ENCODE measurements at places on chromosomes 7 and 10.

DNA sequence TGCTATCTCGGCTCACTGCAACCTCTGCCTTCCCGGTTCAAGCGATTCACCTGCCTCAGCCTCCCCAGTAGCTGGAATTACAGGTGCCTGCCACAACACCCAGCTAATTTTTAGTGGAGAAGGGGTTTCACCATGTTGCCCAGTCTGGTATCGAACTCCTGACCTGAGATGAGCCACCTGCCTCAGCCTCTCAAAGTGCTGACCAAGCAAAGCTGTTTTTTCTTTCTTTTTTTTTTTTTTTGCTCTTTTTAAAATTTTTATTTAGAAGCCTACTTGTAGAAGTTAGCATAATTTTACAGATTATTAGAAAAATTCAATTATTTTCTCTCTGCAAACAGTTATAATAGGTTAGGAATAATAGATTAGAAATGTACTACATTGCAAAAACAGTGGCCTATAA is 1.2 kb upstream of the FGFBP3 start:
- no peak for DNase-seq

DNA sequence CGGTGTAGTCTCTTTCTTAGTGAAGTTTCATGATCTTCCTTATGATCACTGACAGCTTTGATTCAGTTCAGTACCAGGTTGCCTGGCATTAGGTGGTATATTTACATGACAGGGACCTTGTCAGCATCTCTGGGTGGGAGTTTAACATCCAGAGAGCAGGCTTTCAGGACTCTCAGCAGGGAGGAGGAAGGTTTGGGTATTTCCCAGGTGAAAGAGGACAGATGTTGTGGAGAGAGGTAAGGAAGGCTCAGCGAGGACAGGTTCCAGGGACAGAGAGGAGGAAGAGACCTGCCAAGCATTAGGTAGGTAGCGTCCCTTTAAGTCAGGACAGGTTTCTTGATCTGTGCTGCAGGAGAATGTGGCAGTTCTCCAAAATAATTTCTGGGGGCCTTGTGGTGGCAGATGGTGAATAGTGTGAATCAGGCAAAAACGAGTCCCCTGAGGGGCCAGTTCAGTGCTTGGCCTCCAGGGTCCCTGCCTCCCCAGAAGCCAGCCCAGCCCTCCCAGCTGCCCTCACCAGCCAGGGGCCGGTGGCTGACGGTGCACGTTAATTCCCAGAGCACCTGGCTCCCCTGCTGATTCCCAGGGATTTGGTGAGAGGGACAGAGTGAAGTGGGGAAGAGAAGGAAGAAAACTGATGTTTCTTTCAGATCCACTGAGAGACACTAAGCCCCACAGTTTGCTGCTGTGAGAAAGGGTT is 82.0 kb downstream of the VWC2 start:
- DNase-seq, result no peak

DNA sequence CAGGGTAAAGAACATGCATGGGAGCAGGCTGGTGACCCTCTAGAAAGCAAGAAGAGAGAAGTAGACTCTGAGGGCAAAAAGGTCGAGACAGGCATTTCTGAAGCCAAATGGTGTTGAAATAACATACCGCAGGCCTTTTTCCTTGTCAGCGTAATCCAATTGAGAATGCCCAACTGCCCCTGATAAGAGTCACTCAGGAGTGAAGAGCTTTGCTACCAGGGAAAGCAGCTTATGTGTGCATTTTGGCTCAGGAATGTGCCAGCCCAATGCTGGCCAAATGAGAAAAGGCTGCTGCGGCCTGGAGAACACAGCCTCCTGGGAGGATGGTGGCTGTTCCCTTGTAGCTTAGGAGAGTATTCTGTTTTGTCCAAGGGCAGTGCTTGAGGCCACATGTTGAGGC is 61.4 kb upstream of the NFKB2 start:
- peak; percentile 93 for DNase-seq

DNA sequence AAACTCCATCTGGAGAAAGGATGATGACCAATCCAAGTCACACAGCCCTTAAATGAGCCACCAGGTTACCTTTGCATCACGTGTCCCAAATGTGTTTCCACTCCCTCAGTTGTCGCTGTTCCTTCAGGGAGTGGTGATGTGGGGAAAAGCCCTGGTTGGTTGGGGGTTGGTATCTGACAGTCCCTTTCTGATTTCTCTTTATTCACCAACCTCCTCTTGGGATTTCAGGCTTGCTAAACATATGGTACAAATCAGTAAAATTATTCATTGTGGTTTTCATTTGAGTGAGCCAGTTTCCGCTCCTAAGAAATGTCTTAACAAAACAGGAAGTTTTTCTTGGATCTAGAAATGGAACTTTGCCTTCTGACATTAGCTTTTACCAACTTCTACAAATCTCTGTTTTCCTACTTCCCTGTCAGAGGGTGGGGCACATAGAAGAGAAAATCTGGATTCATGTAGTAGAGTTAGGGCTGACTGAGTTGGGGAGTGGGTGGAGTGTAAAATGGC is 40.0 kb upstream of the KMT2E start:
- DNase-seq, result peak; percentile 68

- DNase-seq, result peak; percentile 91
Observed at GRCh38 chr10:110872145-110872983, 636 bp downstream of the PDCD4 start.

GRCh38 chr7:45367026-45367425 is 207.1 kb upstream of the ADCY1 start:
- no peak for DNase-seq

DNA sequence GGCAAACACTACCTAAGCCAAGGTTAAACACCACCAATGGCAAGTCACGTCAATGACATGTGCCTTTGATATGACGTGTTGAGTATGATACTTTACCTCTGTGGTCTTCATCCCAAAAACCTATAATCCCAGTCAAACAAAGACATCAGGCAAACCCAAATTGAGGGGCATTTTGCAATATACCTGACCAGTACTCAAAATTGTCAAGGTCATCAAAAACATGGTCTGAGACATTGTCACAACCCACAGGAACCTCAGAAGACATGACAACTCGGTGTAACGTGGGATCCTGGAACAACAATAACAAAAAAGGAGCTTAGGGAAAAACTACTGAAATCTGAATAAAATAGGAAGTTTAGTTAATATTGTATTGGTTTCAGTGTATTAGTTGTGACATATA is 7.2 kb downstream of the FAM237B start:
- no peak for DNase-seq

GRCh38 chr7:88132725-88133124 is 87.1 kb downstream of the SRI start:
- DNase-seq, result no peak

DNA sequence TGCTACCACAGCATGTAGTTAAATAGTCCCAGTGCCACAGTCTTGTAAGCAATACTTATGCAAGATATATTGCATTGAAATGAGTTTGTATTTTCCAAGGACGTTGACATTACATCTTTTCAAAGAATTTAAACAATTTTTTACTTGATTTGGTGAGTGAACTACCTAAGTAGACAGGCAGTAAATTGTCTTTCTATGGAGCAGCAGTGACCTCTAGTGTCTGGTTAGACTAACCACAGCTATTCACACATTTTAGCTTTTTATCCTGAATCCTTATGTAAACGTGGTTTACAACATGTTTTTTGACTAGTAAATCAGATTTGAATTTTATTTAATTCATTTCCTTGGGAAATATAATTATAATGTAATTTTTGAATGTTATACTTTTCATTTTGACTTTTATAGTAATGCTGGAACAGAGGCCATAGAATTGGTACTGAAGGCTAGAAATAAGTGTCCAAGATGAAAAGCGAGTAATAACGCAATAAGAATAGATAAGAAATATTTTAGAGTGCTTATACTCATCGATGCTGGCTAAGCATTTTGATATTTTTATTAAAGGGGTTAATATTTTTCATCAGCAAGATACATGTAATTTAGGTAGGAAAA is 5.6 kb downstream of the LRRTM3 start:
- DNase-seq, result peak; percentile 80

- no peak for DNase-seq
Observed at GRCh38 chr10:72007246-72007892, 43.2 kb downstream of the CHST3 start.

DNA sequence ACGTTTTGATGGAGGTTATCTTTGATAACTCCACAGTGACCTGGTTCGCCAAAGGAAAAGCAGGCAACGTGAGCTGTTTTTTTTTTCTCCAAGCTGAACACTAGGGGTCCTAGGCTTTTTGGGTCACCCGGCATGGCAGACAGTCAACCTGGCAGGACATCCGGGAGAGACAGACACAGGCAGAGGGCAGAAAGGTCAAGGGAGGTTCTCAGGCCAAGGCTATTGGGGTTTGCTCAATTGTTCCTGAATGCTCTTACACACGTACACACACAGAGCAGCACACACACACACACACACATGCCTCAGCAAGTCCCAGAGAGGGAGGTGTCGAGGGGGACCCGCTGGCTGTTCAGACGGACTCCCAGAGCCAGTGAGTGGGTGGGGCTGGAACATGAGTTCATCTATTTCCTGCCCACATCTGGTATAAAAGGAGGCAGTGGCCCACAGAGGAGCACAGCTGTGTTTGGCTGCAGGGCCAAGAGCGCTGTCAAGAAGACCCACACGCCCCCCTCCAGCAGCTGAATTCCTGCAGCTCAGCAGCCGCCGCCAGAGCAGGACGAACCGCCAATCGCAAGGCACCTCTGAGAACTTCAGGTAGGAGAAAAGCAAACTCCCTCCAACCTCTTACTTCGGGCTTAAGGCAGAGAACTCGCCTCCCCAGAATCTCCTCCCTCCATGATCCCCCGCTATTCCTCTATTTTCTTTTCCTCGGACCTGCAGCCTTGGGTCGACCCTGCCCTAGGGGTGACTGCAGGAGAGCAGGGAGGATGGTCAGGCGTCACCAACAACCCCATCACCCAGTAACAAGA is at the start of gene SERPINE1:
SERPINE1 (plus strand) TSS at position 454 of the 809 bp plus-strand sequence. CDS start 1,290 bp downstream, outside the sequence.
- peak; percentile 99 for DNase-seq

DNA sequence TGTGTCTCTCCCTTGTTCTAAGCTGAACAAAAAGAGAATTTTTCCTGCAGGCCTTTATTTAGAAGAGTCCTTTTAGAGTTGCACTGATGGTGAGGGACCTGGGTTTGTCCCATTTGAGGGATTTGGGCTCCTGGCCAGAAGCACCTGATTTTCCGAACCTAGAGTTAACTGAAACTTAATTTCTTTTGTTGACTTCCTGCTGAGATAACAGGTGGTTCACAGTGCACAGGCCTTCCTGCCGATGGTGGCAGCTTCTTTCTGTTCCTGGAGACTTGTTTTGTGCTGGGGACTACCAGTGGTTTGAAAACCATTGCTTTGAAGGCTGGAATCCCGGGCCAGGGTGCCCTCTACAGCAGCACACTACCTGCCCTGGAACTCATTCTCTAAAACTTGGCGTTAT is 99.2 kb downstream of the SUGCT start:
- DNase-seq, result no peak

DNA sequence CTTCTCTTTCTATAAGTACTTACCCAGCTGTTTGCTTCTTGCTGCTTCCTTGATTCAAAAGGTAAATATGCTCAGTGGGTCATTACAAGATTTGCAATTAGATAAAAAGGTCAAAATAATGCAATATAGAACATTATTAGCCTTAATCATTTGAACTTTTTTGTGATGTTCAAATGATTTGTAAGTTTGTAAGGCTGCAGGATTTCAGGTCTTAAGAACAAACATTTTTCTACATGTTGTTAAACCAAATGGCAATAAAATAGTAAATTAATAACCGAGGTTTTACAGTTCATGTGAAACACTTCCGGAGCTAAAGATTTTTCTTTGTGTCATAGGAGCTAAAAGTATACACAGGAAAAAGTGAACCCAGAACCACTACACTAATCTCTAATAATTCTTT is 16.2 kb upstream of the SCIN start:
- DNase-seq, result no peak

DNA sequence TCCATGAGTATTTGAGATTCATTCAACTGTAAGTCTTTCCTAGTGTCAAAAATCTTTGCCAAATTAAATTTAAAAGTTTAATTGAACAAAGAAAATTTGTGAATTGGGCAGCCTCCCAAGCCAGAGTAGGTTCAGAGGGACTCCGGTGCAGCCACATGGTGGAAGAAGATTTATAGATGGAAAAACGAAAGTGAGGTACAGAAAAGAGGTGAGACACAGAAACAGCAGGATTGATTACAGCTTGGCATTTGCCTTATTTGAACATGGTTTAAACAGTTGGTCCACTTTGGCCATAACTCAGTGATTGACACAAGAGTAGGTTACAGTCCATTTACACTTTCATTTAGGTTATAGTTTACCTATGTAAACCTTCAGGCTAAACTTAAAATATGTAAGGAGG is 465.8 kb downstream of the ARL4A start:
- DNase-seq, result no peak
